AG08395 (cell line): ENCODE measurements at places on chromosomes 16 and 17.

- DNase-seq: no peak
Measured at GRCh38 chr17:37109731-37110710, 161.3 kb downstream of the AATF start.

- peak; percentile 30 for DNase-seq
Measured at GRCh38 chr17:75927286-75927922, 13.4 kb downstream of the FBF1 start.

DNA sequence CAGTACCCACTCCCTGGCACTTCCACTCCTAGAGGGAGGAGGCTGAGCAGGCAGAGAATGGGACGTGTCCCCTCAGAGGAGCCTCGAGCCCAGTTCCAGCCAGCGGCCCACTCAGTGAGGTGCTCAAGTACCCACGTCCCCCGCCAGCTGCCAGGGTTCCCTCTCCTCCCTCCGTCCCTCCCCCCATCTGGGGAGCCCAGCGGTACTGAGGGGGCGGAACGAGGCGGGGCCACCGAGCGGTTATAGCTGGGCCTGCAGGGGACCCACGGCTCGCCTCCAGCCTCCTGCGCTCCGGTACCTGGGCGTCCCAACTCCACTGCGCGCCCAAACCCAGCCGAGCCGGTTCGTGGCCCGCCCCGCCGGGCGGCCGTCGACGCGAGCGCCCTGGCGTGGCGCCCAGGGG lies at the start of gene NPW:
Gene NPW, plus strand, starts transcription at position 268 of the 403 bp plus-strand sequence.
- DNase-seq: no peak

GRCh38 chr17:7745748-7746470 lies 28.4 kb downstream of the DNAH2 start:
- peak; percentile 78 for DNase-seq

GRCh38 chr17:80475910-80476876 lies at the start of gene NPTX1:
NPTX1 (minus strand) TSS chr17:80476607; CDS start chr17:80476446, 161 bp downstream.
- DNase-seq: no peak

- no peak for DNase-seq
Measured at GRCh38 chr17:38341035-38341721, 2.6 kb downstream of the GPR179 start.

DNA sequence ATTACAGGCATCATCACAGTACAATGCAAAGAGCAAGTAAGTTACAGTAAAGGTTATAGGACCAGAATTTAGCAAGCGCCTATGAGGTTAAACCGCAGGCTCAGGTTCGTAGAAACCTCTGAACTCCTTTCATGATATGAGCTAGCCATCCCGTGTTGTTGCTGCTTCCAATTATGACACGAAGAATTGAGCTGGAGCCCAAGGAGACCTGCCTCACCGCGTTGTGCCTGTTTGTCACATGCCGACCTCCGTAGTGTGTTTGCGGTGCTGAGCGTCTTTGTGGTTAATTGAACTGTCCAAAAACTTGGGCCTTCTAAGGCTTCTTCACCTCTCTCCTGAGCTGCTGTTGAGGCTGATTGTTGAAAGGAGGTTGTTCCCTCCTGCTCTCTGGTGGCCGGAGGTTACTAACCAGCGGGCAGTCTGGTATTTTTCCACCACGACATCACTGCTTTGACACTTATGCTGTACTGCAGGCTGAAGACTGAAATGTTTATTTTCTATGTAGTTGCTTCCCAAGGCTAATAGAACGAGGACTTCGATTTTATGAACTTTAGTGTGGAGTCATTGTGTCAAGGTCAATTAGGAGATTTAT lies 67.5 kb downstream of the SEC14L1 start:
- peak; percentile 66 for DNase-seq

- peak; percentile 29 for DNase-seq
Measured at GRCh38 chr17:8791910-8792270, 7.3 kb downstream of the MFSD6L start.

DNA sequence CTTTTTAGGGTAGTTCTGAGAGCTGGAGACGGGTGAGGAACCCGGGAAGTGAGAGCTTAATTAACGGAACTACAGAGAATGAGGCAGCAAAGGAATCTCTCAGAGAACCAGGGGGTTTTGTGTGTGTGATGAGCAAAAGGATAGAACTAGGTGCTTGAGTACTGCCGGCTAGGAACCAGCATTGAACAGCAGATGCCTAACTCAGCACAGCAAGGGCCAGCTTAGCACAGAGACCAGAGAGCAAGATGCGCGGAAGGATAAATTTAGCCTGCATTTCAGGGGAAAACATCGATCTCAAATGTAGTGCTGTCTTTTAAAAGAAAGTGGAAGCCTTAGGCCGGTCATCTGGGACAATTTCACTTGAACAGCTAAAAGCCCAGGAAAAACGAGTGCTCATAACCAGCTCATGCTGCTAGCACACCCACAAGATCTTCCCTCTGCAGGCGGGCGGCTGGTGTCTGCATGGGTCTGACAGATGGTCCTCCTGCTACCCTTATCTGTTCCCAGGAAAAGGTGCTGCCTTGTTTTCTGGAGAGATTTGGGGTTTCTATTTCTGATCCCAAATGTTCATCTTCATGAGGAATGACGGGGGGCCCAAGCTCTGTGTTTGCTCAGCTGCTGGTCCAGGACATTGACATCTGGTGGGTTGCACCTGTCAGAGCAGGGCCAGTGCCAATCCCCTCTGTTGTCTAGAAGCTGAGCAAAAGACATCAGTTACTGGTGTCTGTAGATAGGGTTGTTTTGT lies 103.9 kb downstream of the SOCS1 start:
- no peak for DNase-seq

DNA sequence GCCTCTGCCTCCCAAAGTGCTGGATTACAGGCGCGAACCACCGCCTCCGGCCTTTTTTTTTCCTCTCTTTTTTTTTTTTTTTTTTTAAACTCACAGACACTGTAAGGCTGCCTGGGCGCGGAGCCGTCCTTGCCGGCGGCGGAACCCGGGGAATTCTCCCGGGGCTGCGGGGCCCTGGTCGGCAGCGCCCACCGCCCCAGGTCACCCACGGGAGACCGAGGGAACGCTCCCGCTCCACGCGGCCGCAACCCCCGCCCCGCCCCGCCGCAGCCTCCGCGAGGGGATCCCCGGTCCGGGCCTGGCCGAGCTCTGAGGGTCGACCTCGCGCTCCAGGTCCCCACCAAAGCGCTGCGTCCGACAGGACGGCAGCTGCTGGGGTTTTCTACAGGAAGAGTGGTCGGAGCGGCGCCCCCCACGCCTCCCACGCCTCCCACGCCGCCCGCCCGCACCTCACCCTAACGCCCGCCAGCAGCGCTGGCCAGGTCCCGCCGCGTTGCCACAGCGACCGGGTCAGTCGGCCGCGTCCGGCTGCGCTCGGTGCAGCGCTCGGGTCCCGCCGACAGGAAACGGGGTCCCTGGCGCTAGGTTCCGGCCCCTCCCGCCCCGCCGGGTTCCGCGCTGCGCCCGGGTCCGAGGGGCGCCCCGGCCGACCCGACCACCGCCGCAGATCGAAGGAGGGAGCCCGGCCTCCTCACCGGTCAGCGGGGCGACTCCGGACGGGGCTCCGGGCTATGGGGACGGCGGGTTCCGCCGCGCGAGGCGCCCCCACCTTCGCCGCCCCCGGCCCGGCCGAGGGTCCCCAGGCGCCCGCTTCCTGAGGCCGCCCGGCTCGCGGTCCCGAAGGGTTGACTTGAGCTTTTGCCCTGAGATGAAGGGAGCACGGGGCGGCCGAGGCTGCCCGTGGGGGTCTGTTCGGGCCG lies at the start of gene CCDC57:
Gene CCDC57, minus strand, starts transcription at position 512 of the 920 bp plus-strand sequence. CDS start 10,898 bp downstream, outside the sequence.
- DNase-seq: peak; percentile 91

DNA sequence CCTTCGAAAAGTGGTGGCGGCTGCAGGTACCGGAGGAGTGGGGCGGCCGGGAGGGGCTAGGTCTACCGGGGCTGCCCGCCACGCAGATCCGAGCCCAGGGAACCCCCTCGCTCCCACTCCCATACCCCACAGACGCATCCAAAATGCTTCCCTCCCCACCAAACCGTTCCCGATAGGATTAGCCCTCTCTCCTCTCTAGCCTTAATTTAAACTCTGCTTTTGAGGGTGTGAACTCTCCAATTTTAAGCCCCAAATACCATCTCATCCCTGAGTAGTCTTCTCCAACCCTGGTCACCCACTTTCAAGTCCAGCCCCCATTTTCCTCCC lies 260 bp upstream of the CXCL16 start:
- DNase-seq: no peak

DNA sequence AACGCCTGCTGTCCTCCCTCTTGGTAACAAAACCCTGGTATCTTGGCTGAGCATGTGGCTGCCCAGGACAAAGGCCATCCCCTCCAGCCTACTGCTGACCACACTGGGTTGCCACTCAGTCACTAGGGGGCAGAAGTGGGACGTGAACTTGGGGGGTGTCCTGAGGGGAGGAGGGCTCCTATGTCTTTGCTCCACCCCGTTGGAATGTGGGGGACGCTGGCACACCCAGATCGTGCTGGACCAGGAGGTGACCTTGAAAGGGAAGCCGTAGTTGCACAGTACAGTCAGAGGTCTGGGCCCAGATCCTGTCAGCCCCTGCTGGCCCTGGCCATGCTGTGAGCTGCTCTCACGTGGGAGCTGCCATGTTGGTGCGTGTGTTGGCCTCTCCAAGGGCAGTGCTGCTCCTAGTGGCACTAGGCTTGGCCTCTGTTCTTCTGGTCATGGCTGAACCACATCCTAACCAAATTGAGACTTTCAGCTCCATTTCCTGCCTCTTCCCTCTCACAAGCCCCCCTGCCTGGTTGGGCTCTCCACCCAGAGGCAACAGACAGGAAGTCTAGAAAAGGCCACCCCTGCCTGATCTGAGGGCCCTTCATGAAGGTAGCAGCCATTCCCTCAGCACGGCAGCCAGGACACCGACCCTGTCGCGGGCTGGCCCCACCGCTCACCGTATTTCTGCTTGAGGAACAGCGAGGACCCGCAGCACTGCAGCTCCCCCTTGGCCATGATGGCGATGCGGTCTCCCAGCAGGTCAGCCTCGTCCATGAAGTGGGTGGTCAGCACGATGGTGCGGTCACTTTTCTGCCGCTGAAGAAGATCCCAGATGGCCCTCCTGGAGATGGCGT lies 29.0 kb upstream of the RNPS1 start:
- peak; percentile 43 for DNase-seq

DNA sequence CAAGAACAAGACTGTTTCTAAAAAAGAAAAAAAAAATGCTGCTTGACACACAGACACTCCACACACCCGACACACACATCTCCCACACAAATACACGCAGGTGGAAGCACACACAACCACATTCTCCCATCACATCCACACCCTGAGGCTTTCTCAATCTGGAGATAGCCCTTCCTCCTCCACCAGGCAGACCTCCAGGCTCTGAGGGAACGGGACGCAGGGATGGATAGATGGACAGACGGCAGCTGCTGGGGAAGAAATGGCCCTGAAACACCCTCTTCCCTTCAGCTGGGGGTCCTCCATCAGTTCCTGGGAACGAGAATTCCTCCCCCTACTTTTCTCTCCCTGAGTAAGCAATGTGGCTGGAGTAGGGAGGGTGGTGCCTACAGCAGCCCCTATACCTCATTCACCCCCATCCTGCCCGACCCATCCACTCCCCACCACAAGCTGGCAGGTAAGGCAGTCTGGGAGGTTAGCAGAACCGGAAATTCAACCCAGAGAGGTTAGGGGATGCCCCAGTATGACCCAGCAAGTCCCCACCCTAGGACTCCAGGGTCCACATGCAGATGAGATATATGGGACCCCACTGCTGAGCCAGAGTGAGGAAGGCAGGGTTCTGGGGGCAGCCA lies 4.1 kb upstream of the LITAFD start:
- DNase-seq: no peak

DNA sequence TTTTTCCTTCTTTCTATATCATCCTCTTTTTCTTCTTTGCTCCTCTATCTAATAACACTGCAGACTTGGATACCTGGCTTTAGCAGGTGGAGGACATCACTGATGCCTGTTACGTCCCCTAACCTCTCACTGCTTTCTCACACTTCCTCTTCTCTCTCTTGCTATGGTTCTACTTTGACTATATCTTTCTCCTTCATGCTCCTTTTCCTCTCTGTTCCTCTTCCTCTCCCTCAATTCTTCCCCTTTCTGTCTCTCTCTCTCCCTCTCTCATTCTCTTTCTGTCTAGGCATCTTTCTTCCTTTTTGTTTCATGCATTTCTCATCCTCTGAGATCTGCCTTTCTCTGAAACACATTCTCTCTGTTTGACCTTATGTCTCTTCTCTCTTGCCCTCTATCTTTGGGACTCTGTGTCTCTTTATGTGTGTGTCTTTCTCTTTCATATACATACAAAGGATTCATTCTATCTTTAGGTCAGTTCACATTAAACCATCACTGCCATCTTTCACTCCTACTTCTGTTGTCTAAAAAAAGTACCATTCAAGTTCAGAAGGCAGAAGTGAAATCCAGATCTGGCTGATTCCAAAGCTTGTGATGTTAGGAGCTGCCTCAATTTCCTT lies 353.7 kb downstream of the SHISA9 start:
- no peak for DNase-seq

DNA sequence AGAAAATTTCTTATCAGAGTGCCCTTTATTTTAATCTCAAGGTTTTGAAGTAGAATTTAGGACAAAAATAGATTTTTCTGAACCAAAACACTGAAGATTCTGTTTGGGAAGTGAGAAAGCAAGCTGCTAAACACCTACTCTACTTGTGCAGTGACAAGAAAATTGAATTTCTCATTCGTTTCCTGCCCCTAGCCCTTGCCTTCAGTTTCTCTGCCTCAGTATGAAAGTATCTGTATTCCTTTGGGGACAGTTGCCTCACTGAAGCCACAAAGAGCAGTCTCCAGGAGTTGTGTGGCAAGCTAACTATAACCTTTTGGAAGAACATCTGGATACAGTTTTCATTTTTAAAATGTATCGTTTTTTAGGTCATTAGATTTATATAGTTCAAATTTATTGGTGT lies 19.7 kb downstream of the MOSMO start:
- DNase-seq: peak; percentile 30

DNA sequence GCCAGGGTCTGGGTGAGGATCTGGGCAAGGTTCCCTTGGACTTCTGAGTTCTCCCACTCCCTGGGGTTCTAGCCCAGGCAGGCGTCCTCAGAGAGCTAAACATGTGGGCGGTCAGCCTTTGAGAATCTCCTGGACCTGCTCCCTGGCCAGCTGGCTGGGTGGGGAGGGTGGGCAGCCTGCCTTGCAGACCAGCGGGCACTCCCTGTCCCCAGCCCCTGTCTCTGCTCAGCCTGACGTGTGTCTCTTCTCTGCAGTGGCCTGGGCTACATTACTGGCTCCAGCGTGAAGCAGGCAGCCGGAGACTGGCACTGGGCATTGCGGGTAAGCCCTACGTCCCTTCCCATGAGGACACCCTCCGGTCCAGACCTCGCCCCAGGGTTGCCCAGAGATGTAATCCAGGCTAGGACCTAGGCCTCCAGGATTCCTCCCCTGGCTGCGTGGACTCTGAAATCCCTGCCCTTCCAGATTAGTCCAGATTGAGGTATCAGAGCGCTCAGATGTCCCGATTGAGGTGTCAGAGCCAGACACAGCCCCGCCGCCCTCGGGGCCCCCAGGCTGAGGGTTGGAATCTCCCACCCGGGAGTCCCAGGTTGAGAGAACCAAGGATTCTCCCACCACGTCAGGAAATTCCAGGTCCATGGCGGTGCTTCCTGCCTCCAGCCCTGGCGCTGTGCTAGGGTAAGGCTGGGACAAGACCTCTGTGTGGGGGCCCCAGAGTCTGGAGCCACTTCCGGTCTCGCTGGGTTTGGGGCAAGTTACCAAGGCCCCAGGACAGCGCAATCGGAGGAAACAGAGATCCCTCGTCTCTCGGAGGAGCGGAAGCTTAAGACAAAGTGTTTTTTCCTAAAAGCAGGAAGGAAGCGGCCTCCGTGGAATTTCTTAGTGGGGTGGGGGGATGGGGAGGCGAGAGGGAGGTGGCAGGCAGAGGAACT lies 24.1 kb downstream of the MYBBP1A start:
- DNase-seq: no peak

GRCh38 chr17:804541-805435 lies 22.6 kb downstream of the MRM3 start:
- DNase-seq: no peak
